ENCODE measurements at places on chromosomes 13 and 19.

- no peak for DNase-seq
These were observed 23.0 kb downstream of the ZNF568 start for GRCh38 chr19:36939153-36939552.

- DNase-seq = no peak
These were observed 204.7 kb downstream of the FGF14 start for GRCh38 chr13:102197193-102197592.

DNA sequence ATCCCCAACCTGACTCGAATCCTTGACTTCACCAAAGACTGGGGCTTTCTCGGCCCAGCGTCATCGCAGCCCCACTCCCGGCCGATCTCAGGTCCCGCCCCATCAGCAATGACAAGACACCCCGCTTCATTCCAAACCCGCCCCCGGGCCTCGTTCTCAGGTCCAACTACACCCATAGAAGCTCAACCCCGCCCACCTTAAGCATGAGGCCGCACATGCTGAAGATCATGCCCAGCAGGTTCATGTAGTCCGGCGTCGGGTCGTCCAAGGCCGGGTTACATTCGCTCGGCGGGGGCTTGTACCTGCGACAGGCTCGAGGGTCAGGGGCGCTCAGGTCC lies 2.3 kb downstream of the WDR83 start:
- DNase-seq = peak; percentile 74

DNA sequence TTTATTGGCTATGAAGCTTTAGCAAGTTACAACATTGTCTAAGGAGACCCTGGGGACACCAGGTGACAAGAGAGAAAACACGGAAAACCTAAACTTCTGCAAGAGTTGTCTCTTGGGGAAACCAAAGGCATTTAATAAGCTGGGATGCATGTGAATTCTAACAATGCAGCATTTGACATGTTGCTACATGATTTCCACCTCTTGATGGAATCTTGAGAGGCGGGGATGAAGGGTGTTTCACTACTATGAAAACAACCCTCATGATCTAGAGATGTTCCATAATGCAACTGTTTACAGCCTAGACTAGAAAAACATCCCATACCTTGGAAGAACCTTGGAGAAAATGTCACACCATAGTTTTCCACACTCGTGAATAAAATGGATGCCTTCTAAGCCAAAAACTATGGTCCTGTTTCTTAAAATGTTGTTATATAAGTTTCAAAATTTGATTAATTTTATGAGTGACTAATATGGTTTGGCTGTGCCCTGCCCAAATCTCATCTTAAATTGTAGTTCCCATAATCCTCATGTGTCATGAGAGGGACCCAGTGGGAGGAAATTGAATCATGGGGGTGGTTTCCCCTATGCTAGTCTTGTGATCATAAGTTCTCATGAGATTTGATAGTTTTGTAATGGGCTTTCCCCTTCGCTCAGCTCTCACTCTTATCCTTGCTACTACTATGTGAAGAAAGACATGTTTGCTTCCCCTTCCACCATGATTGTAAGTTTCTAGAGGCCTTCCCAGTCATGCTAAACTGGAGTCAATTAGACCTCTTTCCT lies 164.6 kb downstream of the TNFSF13B start:
- DNase-seq = no peak

Measured in activated CD4-positive, alpha-beta T cell treated with anti-CD3 and anti-CD28 coated beads, Interleukin-2, amount 10 ng/mL, durations not matched to agents 7 days and 5 days (primary cell).